ENCODE measurements at places on chromosomes 16 and 17. TPM values are rescaled to one million over a fixed set of nuclear protein-coding genes. Genes with fewer than 3 reads are reported as not detected.

The GLTPD2 gene
- total RNA-seq, result not detected

GRCh38 chr17:27968206-27968732, 74.2 kb upstream of the NLK start:
- no peak for DNase-seq

- no peak for DNase-seq
Measured at GRCh38 chr16:2086106-2086742, 38.4 kb downstream of the TSC2 start.

The LGALS9 gene
- 27.8 TPM for total RNA-seq

DNA sequence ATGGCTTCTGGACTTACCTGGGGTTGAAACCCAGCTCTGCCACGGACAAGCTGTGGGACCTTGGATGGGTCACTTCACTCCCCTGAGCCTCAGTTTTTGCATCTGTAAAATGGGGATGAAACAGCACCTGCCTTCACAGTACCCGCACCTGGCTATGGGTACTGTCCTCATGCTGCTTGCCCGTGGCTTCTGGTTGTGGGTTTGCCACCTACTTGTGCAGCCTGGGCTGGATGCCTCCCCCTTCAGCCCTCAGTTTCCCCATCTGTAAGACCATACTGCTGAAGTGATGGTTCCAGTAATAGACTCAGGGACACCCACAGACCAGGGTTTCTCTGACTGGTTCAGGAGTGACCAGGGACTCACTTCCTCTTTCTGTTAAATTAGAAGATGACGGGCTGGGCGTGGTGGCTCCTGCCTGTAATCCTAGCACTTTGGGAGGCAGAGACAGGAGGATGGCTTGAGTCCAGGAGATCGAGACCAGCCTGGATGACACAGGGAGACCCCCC, 9.4 kb downstream of the GLIS2 start:
- DNase-seq, result no peak

GRCh38 chr16:2458887-2459646, 842 bp upstream of the TEDC2 start:
- no peak for DNase-seq

The DNAAF1 gene
- total RNA-seq, result not detected

DNA sequence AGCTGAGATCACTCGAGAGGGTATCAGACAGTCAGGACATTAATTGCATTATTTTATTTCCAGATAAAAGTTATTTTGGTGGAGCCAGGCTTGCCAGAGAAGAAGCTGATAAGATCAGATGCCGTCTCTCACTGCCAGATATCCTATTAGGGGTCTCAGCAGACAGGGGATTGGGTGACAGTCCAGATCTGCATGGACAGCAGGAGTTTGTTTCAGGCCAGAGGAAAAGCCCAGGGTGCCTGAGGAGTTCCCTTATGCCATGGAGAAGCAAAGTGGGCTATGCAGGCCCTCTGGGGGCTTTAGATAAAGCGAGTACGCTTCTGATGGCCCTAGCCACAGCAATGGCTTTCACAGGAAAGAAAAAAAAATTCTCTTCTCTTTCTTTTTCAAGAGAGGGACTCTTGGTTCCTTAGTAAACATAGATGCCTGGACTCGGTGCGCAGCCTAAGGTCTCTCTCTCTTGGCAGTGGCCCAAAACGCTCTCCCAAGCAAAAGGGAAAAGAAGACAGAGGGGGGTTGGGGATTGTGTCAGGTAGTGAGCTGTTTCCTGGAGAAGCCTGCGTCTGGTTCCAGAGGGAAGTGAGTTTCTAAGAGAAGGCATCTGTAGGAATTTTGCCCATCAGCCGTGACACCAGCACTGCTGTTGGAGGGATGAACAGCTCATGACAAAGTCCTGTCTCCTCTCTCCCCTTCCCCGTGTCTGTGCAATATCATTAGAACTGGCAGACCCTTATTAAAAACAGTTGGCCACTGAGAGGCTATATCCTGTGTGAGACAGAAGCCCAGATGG, 166.3 kb upstream of the FOXF1 start:
- DNase-seq, result no peak

The RNF43 gene
- under 0.01 TPM for total RNA-seq

The OTOP3 gene
- not detected for total RNA-seq

The LPO gene
- total RNA-seq, result not detected

The KRT9 gene
- total RNA-seq, result not detected

The CASKIN2 gene
- 43.5 TPM for total RNA-seq

GRCh38 chr17:81722184-81723120, 10.4 kb downstream of the SLC25A10 start:
- no peak for DNase-seq

The SEZ6L2 gene
- 1.2 TPM for total RNA-seq

DNA sequence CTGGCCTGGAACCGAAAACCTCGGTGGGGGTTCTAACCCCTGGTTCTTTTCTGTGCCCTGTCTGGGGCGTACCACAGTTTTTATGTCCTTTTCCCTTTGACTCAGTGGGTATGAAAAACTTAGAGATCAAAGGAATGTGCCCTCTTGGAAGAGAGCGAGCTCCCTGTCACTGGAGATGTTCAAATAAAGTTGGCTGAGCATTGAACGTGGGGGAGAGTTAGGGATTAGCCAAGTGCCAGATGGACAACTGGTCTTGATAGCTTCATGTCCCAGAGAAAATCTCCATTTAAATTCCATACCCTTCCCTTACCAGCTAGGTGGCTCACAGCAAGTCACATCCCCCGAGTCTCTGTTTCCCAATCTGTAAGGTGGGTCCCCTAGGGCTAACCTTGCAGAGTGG, 9.5 kb downstream of the ADGRG1 start:
- no peak for DNase-seq

DNA sequence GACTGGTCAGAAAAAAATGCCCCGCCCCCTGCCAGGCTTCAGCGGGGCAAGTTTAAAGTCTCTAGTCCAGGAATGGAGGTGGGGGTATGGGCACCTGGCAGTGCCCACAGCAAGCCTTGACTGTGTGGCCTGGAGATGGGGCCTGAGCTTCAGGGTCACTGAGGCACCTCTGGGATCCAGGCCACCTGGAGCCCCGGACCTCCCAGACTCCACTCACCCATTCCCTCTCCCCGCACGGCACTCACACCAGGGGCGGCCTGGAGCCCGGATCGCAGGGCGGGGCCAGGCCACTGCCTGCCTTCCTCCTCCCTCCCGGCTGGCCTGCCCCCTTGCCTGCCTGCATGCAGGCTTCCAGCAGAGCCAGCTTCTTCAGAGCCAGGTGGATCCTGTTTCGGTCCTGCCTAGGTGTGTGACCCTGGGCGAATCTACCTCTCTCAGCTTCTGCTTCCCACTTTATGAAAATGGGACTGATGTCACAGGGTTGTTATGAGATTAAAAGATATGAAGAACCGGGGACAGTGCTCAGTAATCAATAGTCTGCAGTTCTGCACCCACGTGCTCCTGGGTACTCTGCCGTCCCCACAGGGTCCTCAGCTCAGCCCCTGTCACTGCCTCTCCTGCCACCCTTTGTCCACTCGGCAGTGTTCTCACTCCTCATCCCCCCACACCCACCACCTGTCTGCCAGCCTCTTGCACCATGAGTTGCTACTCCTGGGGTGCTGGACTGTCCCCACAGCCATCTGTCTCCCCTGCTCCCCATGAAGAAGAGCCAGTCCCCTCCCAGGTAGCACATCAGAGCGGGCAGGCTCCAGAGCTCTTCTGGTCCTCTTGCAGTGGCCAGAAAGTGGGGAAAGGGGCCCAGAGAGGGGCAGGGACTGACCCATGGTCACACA, 1.2 kb upstream of the TCAP start:
- no peak for DNase-seq

DNA sequence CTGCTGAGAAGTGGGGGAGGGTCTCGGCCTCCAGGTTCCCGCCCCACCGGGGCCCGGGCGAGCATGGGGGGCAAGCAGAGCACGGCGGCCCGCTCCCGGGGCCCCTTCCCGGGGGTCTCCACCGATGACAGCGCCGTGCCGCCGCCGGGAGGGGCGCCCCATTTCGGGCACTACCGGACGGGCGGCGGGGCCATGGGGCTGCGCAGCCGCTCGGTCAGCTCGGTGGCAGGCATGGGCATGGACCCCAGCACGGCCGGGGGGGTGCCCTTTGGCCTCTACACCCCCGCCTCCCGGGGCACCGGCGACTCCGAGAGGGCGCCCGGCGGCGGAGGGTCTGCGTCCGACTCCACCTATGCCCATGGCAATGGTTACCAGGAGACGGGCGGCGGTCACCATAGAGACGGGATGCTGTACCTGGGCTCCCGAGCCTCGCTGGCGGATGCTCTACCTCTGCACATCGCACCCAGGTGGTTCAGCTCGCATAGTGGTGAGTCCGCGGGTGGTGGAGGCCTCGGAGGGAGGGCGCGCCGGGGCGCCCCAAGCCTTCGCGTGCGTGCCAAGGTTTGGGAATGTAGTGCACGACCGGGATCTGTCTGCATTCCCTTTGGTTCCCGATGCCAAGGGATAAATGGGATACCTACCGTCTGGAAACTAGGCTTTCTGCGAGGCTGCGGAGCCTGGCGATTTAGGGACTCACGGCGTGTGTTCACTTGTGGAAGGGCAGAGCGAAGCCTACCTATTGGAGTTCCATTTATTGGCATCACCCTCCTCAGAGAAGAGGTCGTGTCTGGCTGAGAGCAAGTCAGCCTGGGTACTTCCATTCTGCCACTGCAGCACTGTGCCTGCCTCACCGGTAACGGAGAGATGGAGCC, 1.0 kb downstream of the ZNRF1 start:
- no peak for DNase-seq
